ENCODE measurements at places on chromosomes 5 and 9.

DNA sequence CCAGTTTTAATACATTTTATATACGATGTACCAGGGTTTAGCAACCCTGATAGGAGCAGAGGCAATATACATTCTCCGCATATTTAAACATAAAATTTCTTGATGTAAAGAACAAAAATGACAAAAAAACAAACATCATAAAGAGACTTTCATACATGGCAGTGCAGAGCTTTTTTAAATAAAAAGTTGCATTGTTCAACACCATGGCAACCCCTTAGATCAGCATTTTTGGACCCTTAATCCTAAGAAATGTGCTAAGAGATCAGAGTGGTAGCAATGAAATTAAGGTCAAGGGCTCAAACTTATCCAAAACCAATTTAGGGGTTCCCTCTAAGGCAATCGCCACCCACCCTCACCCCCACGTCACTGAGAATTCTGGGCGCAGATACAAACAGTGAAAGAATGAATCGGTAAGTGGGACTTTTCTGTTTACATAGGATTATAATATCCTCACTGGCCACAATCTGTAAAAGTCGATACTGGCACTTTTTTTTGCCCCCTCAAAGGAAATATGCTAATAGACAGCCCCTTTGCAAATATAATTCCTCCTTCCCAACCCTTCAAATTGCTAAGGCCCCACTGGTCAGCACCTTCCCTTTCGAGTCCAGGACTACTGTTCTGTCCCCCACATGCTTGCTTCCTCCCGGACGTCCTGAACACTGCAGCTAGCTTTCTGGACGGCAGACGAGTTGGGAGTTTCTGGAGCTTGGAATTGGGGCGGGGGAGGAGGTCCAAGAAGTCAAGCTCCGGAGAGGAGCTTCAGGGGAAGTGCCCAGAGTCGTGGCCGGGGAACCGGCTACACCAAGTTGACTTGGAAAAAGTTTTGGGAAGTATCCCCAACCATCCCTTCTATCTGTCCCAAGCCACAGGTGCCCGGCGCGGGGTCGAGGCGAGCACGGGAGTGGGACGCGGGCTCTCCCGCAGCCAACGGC is 2.2 kb downstream of the GAS1 start:
- DNase-seq, result no peak

DNA sequence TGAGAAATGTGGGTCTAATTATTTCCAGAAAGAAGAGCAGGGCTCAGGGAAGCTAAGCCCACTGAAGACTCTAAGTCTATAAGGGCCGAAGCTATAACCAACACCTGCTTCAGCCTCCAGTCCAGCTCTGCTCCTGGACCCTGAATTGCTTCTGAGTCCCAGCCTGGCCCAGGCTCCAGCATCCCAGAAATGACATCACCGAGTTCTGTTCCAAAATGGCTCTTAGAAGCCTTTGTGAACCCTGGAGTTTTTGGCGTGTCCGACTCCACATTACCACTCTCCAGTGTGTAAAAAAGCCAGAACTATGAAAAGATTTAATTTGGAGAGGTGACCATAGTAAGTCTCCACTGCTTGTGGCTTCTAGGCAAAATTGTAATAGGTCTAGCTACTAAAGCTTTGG is 289.9 kb downstream of the SLIT3 start:
- no peak for DNase-seq

- DNase-seq, result peak; percentile 39
Measured at GRCh38 chr9:105608721-105609598, 51.0 kb downstream of the FKTN start.

- DNase-seq, result no peak
Measured at GRCh38 chr5:8413975-8414374, 545.0 kb downstream of the MTRR start.

GRCh38 chr9:104958751-104959150 is 30.8 kb upstream of the ABCA1 start:
- peak; percentile 31 for DNase-seq

- DNase-seq, result no peak
Measured at GRCh38 chr9:127223810-127224177, 40.8 kb upstream of the GARNL3 start.

- DNase-seq, result no peak
Measured at GRCh38 chr9:134590240-134591081, 51.1 kb upstream of the COL5A1 start.

GRCh38 chr9:4289411-4290326 is 10.2 kb downstream of the GLIS3 start:
- no peak for DNase-seq

DNA sequence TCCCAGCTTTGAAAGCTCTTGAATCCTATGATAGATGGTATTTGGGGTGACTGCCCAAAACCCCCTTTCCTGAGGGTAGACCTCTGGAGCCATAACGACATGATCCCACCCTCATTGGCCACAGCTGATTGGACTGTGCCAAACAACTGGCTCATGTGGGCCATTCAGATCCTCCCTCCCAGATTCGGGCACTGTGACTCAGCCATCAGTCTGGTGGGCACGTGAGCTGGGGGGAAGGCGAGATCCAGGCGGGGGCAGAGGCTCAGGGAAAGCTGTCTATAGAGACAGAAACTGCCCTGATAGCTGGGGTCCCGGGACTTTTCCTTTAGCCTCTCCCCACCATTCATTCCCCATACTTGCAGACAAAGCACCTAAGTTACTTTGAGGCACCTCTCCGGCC is 15.1 kb upstream of the NCS1 start:
- no peak for DNase-seq

GRCh38 chr5:149413477-149414210 is 34.6 kb upstream of the IL17B start:
- no peak for DNase-seq

DNA sequence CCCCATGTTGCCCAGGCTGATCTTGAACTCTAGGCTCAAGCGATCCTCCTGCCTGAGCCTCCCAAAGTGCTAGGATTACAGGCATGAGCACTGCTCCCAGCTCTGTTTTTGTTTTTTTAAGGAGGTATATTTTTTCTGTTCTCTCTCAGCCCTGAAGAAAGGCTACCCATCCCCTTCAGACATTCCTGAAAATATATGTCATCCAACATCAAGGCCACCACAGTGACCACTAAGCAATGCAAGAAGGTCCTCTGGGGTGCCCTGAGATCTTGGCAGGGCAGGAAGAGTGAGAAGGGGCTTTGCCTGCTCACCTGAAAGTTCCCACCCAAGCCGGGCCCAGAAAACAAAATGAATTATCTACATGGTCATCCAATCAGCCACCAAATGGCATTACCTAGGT is 47.8 kb upstream of the IL17B start:
- no peak for DNase-seq

DNA sequence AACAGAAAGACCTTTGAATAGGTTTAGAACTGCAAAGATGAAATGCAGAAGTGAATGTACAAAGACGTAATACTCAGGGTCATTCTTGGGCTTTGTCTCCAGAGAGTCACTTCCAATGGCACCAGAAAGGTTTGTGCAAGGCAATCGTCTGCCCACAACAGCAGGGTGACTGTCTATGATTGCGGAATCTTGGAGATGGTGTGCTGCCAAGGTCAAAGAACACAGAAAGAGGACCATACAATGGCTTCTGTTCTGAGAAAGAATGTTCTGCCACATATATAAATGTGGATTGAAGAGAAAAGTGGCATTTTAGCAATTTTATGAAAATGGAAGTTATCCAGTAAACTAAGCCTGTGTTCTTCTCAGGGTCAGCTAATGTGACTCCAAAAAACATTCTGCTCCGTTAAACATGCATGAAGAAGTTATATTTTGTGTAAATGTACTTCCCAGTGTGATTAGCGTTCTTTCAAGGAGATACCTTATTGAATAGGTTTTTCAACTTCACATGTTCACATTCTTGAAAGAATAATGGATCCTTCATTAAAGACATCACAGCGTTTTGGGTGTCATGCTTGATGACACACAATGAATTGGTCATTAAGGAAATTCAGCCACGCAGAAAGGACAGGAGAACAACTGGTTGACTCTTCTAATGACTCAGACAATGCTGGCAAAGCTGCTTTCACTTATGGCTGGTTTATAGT is 73.4 kb upstream of the CDH6 start:
- DNase-seq, result peak; percentile 6

DNA sequence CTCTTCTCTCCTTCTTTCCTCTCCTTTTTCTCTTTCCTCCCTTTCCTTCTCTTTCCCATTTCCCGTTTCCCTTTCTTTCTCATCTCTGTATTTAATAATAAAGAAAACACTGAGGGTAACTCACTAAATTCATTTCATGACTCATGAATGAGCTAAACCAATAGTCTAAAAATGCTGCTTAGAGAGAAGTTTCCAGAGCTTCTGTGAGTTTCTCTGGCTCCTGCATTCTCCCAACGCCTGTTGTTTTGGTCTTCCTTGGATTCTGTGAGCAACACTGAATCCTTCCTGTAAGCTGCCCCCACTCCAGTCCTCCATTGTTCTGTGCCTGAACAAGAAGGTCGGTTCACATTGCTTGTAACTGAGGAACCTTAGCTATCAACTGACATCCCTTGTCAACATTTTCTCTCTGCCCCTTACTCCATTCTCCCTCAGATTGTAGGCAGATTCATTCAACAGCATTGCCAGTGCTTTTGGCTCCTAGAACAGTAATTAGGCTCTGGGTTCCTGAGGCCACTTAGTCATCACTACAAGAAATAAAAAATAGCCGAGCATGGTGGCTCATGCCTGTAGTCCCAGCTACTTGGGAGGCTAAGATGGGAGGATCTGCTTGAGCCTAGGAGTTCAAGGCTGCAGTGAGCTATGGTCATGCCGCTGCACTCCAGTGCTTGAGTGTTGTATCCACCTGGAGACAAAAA is 237.7 kb upstream of the KLF4 start:
- DNase-seq, result no peak

GRCh38 chr5:65825408-65826328 is 100.7 kb upstream of the ERBIN start:
- no peak for DNase-seq

GRCh38 chr5:40479939-40480338 is 199.8 kb upstream of the PTGER4 start:
- no peak for DNase-seq

- no peak for DNase-seq
Measured at GRCh38 chr9:69940674-69941073, 103.0 kb upstream of the MAMDC2 start.

- no peak for DNase-seq
Measured at GRCh38 chr9:136211441-136212344, 6.8 kb upstream of the LHX3 start.

GRCh38 chr5:5783021-5783420 is 360.5 kb downstream of the ICE1 start:
- no peak for DNase-seq

- DNase-seq, result no peak
Measured at GRCh38 chr9:89880161-89880560, 275.3 kb downstream of the GADD45G start.

DNA sequence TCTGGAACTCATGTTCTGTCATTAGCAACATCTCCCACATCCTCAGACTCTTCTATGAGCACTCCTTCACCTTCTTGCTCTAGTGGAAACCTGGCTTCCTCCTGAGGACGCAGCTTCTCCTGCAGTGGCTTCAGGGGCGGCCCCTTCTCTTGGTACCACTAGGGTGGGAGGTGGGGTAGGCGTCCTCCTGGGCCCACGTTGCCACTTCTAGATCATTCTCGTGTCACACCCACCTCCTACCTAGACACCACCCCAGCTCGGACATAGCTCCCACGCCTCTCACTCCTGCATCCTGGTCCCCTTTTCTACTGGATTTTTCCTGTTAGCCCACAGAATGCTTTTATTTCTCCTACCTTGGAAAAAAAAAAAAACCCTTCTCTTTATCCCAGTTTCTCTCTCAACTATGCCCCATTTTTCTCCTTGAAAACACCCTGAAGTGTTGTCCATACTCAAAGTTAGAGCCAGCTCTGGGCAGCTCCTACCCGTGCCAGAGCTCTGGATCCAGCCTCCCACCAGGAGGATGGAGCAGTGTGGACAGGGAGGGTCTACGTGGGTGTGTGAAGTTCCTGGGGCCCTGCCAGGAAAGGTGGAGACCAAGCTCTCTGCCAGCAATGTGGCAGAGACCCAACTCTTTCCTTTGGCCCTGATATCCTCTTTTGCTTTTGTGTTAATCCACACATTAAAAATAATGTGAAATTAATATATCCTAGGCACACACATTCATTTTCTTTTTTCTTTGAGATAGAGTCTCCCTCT is 179.2 kb downstream of the HSPA4 start:
- no peak for DNase-seq

- DNase-seq, result no peak
Measured at GRCh38 chr5:7577381-7577780, 181.4 kb downstream of the ADCY2 start.

GRCh38 chr5:14337593-14337992 is 194.5 kb downstream of the TRIO start:
- no peak for DNase-seq

DNA sequence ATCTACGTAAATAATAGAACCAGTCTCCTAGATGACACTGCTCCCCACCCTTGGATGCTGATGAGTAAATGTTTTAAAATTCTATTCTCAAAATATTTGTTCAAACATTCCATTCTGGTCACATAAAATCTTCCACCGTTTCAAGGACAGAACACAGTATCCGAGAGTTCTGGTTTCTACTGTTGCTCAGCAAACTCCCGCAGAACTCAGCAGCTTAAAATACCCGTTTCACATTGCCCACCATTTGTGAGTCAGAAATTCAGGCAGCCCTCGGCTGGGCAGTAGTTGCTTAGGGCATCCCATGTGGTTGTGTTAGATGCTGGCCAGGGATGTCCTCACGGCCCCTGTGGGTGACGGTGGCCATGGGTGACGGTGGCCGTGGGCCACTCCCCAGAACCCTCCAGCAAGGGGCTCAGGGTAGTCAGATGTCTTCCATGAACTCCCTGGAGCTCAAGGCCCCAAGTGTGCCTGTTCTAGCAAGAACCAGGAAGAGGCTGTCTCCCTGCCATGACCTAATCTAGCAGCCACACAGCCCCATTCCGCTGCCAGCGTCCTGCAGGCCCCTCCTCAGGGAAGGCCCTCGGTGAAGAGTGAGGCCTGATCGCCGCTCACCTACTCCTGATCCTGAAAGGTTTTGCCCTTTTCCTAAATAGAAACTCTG is 17.4 kb downstream of the MGAT1 start:
- peak; percentile 73 for DNase-seq

DNA sequence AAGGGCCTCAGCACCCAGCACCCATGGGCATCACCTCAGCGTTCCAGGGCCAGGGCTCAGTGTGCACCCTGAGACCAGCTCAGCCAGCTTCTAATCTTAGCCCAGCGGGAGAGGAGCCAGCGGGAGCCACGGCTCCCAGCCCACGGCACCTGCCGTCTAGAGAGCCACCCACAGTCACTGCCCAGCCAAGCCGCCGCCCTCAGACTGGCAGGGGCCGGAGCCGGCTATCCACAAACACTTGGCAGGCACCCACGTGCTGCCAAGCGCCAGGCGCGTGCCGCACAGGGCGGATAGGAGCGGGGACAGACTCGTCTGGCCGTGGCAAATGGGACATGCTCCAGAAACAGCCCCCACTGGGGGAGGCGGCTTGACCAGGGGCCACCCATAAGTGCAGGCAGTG is 18.6 kb downstream of the BRD3 start:
- DNase-seq, result no peak

GRCh38 chr5:91383027-91383955 is at the start of gene ARRDC3:
Gene ARRDC3, minus strand, starts transcription at chr5:91383317. Its CDS starts 225 bp downstream, at chr5:91383092.
- DNase-seq, result peak; percentile 96

- peak; percentile 64 for DNase-seq
Measured at GRCh38 chr9:83701769-83702168, 6.0 kb downstream of the UBQLN1 start.

GRCh38 chr9:98450496-98450895 is 195.0 kb upstream of the TBC1D2 start:
- no peak for DNase-seq
